ENCODE measurements at places on chromosomes 6 and 20.

GRCh38 chr6:34696189-34696738 is 303 bp downstream of the ILRUN start:
- DNase-seq = no peak

DNA sequence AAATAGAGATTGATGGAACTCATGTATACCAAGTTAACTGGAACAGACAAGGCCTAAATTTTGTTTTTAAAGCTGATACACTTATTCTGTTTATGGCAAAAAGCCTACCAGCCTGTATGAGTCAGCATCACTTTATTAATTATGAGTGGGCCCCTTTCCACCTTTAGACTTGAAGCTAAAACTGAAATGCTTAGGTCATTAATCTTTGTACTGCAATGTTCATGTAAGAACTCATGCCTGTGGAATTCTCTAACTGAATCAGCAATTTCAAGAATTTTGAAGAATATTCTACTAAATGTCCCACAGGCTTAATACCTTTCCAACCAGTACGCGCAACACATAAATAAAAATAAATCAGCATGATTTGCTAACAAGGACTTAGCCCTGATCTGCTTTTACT is 140.2 kb upstream of the PHACTR1 start:
- peak; percentile 57 for DNase-seq

DNA sequence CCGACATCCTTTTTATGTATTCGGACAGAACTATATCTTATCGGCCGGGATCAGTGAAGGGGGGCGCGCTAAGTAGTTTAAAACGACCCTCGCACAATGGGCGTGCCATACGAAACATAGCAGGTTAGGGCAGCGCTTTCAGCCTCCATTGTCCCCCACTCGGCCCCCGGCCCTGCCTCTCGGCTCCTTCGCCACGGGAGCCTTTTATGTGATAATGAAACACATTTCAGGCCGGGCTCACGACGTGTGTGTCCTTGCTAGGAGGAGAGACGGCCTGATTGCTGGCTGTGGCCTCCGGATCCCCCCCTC is 5.3 kb downstream of the FOXA2 start:
- DNase-seq = no peak

- no peak for DNase-seq
Observed at GRCh38 chr20:16005021-16005914, 568.0 kb downstream of the KIF16B start.

- DNase-seq = peak; percentile 80
Observed at GRCh38 chr6:7389451-7390225, at the start of the genes CAGE1 and RIOK1. CAGE1 (minus strand) TSS chr6:7389742; CDS start chr6:7387173, 2,569 bp downstream. RIOK1 (plus strand) TSS chr6:7389808; CDS start chr6:7390003, 195 bp downstream.

GRCh38 chr6:128526152-128526914 is 5.9 kb upstream of the PTPRK start:
- DNase-seq = no peak

- DNase-seq = no peak
Observed at GRCh38 chr6:134503585-134504281, 185.8 kb upstream of the SGK1 start.

- no peak for DNase-seq
Observed at GRCh38 chr6:109292420-109292819, 89.8 kb downstream of the CD164 start.

DNA sequence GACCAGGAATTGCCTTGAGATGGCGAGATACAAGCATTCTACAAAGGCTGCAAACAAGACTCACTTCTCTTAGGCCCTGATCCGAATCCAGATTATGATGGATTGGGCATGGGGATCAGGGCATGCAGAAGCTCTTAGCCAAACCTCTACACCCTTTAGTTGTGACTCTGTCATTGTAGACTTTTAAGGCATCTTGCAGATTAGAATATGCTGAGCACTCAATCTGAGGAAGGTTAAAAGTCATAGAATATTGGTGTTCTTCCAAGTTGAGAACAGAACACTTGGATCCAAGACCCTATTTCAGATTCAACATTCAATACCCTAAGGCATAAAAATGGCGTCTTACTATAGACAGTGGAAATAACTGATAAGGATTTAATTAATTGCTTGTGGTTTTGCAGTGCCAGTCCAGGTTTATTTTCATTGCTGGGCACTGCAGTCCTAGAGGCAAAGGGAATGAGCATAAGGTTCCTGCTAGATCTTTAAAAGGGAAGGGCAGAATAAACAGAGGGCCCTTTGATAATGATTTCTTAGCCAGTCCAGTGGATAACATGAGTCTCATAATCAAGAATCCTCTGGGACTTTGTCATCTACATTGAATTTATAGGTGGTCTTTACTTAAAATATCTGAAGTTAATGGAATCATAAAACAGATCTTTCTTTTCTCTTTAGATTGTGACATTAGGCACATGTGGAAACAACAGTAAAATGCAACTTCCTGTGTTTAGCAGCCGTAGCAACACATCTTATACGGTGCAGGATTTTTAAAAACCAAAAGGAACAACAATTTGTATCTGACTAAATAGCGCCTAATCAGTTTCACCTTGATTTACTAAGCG is 17.6 kb downstream of the PHACTR2 start:
- no peak for DNase-seq

DNA sequence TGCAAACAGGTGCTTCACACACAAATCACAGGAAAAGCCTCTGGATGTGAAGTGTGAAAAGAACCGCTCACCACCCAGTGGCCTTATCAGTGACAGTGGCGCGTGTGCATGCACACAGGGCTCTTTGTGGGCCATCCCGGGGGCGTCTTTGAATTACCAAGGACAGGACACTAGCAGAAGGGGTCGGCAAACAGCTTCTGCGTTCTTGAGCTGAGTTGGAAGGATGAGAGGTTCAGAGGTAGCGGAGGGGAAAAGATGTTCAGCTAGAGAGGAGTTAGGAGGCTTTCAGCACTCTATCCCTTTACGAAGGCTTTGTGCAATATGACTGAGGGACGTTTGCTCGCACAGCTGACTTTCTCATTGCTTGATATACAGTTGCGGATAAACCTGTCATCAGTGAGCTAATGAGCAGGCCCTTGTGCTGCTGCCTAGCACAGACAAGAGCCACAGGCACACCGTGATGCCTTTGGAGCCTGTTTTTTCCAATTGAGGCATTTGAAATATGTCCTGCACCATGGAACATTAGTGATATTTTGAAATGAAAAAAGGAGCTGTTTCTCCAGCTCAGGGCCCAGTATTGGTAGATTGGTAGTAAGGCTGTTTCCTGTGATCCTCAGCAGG is 83.1 kb downstream of the IYD start:
- no peak for DNase-seq

GRCh38 chr6:4943716-4944115 is 60.1 kb downstream of the RPP40 start:
- no peak for DNase-seq
